ENCODE measurements at places on chromosomes 12 and 14.

GRCh38 chr14:72818998-72819397 lies 74.9 kb downstream of the DPF3 start:
- DNase-seq = no peak

- DNase-seq = no peak
These were observed 10.9 kb upstream of the CPM start for GRCh38 chr12:68943848-68944247.

DNA sequence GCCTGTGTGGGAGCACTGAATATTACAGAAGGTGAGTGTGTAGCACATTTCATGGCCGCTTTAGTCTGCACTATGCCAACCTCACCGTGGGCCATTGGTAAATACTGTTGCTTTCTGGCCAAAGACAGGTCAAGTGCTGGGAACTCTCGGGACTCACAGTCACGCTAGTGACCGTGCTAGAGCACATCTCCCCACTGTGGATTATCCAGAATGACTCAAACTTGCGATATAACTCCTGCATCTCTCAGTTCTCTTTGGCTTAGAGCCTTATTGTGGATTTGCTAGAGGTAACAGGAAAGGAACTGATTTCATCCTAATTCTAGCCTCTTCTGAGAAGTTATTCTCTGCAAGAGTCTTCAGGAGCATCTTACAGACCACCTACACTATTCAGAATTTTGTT lies 86.5 kb downstream of the DAD1 start:
- no peak for DNase-seq

DNA sequence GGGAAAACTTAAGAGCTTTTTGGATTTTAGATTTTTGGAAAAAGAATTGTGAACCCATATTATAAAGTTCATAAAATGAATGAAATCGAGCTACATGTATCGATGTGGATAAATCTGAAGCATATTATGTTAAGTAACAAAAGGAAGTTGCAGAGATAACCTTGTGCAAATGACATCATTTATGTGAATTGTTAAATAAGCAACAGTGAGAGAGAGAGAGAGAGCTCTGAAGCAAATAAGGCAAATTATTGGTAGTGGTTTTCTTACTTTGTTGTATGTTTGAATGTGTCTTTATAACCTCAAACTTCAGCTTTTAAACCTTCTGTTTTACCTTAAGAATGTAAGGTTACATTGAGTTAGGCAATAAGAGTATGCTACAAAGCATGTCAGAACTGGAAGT lies 78.8 kb downstream of the ERC1 start:
- DNase-seq = no peak

DNA sequence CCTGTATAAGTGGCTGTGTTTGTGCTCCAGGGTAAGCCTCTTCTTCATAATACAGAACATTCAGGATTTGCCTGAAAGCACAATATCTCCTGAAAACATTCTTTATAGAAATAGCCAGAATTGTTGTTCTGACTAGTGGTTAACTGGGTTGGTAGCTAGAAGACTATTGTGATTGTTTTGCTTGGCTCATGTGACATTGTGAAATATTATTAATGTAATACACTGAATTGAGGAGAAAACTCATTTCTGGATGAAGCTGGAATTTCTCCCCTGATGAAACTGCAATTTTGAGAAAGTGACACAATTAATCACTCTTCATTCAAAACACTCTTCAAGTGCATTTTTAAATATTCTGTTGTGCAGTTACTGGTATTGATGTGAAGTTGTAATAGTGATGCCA lies 172.3 kb upstream of the PTPRQ start:
- DNase-seq = no peak

DNA sequence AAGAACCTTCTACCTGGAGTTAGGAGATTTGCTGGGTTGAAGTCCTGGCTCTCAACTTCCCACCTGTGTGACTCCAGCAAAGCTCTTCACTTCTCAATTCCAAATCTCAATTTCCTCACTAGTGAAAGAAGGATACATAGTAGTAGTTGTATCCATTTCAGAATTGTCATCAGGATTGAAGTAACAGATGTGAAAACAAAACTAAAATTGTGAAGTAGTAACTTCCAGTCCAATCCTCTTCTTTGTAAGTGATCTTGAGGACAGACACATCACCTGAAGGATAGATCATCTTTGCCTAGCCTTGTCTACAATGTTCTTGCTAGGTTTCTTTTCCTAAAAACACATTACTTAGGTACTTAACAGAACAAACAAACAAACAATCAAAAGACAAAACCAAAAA lies 1.2 kb upstream of the LRRK2 start:
- no peak for DNase-seq

- no peak for DNase-seq
These were observed 55.6 kb upstream of the ISM2 start for GRCh38 chr14:77554207-77554606.

- no peak for DNase-seq
These were observed 1.8 kb upstream of the CLEC2A start for GRCh38 chr12:9933958-9934357.

GRCh38 chr14:101590062-101590461 lies 28.8 kb downstream of the DIO3 start:
- no peak for DNase-seq

GRCh38 chr14:66135831-66136230 lies 350.3 kb upstream of the CCDC196 start:
- DNase-seq = no peak

GRCh38 chr12:113214895-113215400 lies 6.3 kb upstream of the TPCN1 start:
- DNase-seq = peak; percentile 89

GRCh38 chr12:124434354-124434753 lies 133.1 kb downstream of the NCOR2 start:
- no peak for DNase-seq

DNA sequence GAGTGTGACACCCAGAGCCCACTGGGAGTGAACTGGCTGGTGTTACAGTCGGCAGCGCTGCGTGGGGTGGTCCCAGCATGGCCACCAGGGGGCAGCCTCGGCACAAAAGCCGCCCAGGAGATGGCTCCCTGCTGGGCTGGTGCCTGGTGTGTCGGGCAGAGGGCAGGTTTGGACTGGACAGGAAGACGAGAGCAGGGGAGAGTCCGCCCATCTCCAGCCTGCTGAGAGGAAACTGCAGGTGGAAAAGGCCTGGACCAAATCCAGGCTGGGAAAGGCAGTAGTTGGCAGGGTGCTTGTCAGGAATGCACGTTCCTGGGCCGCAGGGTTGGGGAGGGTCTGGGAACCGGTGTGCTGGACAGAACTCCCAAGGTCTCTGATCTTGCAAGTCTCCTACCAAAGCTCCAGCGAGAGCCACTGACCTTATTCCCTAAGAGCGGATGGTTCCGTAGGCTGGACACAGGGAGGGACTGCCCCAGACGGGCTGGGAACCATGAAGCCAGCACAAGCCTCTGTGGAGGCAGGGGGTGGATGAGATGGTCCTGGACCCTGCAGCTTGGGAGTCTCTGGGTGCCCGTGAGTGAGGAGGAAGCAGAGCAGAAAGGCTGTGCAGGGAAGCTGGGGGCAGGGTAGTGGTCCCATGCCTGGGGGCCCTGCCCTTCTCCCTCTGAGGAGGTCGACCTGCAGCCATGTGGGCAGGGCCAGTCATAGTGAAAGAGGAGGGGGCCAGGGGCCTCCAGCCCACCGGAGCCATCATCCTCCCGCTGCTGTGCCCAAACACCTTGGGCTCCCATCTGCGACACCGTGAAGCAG lies 1.8 kb downstream of the AHNAK2 start:
- peak; percentile 75 for DNase-seq

- no peak for DNase-seq
These were observed 3.8 kb downstream of the CBLN3 start for GRCh38 chr14:24425704-24426103.

GRCh38 chr12:118122264-118122663 lies 13.7 kb upstream of the PEBP1 start:
- no peak for DNase-seq

- no peak for DNase-seq
These were observed 360.8 kb downstream of the AEBP2 start for GRCh38 chr12:19799895-19800602.

DNA sequence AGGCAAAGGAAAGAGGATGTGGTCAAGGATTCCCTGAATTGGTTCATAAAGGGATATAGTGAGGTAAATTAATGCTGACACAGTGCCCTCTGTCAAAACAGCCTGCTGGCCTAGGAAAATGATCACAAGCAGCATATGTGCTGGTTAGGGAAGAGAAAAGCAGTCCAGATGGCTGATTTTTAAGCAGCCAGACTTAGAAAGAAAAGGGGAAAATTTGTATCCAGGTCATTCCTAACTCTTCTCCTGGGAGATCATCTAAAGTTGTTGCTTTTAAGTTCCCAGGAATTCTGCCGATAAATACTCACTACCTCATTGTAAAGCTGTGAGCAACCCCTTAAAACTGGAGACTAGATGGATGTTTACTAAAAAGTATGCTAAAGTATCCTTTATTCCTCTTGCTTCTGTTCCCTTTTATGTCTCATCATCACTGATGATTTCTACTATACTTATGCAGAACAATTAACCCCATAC lies 46.4 kb upstream of the CNOT2 start:
- no peak for DNase-seq

DNA sequence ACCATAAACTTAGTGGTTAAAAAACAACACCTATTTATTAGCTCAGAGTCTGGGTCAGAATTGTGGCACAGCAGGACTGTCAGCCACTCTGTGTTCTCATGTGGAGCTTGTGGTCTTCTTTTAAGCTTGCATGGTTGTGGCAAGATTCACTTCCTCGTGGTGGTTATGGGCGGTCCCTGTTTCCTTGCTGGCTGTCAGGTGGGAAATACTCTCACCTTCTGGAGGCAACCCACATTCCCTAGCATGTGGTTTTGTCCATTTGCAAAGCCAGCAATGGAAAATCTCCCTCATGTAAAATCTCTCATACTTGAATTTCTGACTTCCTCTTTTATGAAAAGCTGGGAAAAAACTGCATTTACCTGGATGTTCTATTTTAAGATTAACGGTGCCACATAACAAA lies 229.8 kb downstream of the ALX1 start:
- DNase-seq = no peak

DNA sequence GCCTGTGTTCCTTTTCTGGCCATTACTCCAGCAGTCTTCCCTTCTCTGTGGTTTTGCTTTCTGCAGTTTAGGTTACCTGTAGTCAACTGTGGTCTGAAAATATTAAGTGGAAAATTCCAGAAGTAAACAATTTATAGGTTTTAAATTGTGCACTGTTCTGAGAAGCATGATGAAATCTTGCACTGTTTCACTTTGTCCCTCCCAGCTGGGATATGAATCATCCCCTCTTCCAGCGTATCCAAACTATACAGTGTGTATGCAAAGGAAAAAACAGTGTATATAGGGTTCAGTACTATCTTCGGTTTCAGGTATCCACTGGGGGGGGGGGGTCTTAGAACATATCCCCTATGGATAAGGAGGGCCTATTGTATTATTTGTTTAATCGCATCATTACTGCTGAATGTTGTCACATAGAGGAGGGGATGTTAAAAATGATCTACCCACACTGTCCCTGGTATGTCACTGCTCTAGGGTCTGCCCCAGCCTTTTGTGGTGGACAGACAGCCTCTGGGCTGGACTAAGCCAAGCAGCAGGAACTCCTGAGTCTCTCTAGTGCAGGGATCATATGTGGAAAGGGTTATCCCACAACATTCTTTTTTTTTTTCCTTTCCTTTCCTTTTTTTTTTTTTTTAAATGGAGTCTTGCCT lies 109.1 kb upstream of the MAX start:
- peak; percentile 51 for DNase-seq

- DNase-seq = no peak
These were observed 1.0 kb upstream of the GXYLT1 start for GRCh38 chr12:42145552-42146215.

DNA sequence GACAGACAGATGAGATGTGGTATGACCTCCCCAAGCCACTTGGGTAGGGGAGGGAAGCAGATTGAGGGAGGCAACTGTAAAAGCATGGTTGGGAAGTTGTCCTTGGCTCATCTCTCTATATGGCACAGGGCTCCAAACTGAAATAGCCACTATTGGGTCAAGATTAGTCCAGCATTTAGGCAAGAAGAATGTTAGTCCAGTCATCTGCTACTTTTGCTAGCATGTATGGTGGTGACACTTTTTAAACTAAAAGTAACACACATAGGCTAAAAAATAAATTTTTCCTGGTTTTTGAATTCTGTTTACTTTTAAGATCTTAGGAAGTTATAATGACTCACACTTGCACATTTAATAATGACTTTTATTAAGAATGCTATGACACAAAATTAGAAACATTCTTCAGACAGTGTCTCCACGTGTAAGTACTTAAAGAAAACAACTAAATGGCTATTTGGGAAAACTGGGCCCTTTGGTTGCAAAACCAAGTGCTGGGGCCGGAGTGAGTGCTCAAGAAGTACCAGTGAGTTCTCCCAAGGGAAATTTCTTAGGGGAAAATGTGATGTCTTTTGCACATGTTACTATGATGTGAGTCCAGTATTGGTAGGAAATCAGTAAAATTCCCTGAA lies 179.1 kb upstream of the HIF1A start:
- DNase-seq = no peak

GRCh38 chr12:103640831-103641230 lies 53.8 kb downstream of the STAB2 start:
- no peak for DNase-seq

- DNase-seq = no peak
These were observed 47.6 kb upstream of the BDKRB2 start for GRCh38 chr14:96156804-96157760.

DNA sequence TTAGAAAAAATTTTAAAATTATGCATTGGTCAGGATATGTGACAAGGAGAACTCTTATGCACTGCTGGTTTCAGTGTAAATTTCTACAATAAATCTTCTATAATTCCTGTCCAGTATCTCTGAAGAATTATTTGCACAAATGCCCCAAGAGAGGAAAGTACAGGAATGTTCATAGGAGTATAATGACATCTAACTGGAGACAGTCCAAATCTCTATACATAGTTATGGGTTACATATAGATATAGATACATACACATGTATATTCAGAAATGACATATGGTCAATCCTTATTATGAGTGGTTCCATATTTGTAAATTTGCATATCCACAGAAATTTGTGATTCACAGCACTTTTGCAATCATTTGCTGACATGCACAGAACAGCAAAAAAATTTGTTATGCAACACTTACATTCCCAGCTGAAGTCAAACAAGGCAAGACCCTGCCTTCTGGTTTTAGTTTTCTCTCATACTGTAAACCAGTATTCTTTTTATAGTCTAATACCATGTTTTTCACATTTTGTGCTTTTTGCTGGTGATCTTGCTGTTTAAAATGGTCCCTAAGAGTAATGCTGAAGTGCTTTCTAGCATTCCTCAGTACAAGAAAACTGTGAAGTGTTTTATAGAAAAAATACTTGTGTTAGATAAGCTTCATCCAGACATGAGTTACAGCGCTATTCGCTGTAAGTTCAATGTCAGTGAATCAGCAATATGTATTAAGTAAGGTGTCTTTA lies 103.8 kb downstream of the SLC16A7 start:
- no peak for DNase-seq

- no peak for DNase-seq
These were observed 28.5 kb downstream of the SLC8B1 start for GRCh38 chr12:113306382-113306781.

GRCh38 chr14:100160534-100160916 lies 1.1 kb upstream of the DEGS2 start:
- no peak for DNase-seq

DNA sequence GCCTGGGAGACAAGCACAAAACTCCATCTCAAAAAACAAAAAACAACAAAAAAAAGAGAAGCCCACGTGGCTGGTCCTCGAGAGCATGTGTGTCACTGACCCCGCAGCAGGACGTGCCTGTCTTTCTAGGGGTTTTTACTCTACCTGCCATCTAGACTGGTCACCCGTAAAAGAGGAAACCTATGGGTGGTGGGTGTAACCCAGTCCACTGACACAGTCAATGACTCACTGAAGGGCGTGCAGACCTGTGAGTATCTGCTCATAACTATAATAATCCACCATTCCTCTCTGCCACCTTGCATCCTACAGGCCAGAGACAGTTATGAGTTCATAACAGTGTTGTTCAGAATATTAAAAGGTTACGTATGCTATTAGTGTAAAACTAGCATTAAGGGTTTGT lies 4.6 kb downstream of the GOLGA3 start:
- DNase-seq = peak; percentile 11

Measured in LoVo (cell line).